ENCODE measurements at places on chromosomes 2 and 18. TPM values are rescaled to one million over a fixed set of nuclear protein-coding genes. Genes with fewer than 3 reads are reported as not detected.

- no peak for DNase-seq
Measured at GRCh38 chr2:221517146-221517695, 54.9 kb downstream of the EPHA4 start.

GRCh38 chr2:48727560-48727959 is 28.0 kb downstream of the LHCGR start:
- no peak for DNase-seq

- DNase-seq, result no peak
Measured at GRCh38 chr2:31950946-31951562, 59.8 kb downstream of the MEMO1 start.

The EPHA4 gene
- 51.2 TPM for total RNA-seq

- DNase-seq, result no peak
Measured at GRCh38 chr2:172749388-172749787, 13.7 kb downstream of the RAPGEF4 start.

- no peak for DNase-seq
Measured at GRCh38 chr2:225013425-225014365, 28.6 kb downstream of the DOCK10 start.

The TMEM198 gene
- total RNA-seq, result 6.0 TPM

All from ascending aorta (tissue), 2 donors.